Panc1 (cell line): ENCODE measurements at places on chromosomes 1 and 21. TPM values are rescaled to one million over a fixed set of nuclear protein-coding genes. Genes with fewer than 3 reads are reported as not detected.

Gene TRIM33
- 22.2 TPM for total RNA-seq

Gene AJAP1
- total RNA-seq, result not detected

Gene MFAP2
- 12.9 TPM for total RNA-seq

Gene RGS4
- total RNA-seq, result 0.26 TPM

Gene UQCRH
- total RNA-seq, result 498 TPM

Gene CD84
- total RNA-seq, result 0.26 TPM

Gene GPR37L1
- total RNA-seq, result 0.44 TPM

DNA sequence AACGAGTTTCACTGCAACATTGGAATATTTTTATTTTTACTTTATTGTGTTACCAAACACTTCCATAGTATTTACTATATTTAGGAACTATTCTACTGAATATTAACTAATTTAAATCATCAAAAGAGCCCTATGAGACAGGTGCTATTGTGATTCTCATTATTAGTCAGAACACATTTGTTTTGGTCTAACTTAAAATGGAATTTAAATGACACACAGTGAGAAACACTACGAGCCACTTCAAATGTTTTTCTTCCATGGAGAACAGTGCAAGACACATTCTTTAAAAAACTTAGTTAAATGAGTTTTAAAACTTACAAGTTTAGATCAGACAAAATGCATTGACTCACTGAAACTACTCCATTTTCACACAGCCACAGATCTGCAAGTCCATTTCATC is 6.6 kb upstream of the TRAF3IP3 start:
- DNase-seq, result no peak

GRCh38 chr1:78092643-78093042 is 46.9 kb downstream of the GIPC2 start:
- no peak for DNase-seq

DNA sequence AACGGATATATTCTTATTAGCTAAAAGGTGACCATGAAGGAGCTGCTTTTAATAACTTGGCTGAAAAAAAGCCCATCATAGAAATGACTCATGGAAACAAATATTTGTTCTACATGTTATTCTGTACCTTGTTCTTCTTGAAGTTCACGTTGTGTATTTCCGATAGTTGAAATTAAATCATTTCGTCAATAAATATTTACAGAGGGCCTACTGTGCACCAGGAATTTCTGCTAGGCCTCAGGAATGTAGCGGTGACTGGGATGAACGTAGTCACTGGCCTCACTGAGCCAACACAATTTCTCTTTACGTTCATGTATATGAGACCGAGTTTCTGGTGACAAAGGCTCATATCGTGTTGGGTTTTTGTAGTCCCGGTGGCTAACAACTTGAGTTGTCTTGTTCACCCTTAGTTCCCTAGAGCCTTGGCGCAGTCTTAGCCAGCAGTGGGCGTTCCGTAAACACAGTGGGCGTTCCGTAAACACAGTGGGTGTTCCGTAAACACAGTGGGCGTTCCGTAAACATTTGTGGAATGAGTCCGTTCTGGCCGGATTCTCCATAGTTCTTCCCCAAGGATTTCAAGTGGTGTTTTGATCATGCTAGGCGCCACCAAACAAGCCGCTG is 53.2 kb upstream of the VAMP3 start:
- DNase-seq, result no peak

DNA sequence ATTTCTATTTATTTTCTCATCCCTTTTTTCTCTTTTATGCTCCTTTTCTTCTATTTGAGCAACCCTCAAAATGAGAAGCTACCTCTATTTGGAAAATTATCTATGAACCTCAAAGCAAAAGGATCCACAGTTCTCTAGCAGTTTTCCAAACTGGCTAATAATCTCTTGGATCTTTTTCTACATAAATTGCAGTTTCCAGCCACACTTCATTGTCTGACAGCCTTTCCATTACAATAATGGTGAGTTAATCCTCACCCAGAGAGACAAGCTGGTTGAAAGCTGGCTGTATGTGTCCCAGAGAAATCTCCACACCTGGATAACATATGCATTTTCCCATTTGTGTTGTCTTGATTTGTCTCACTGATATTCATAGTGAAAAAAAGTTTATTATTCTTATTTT is 16.5 kb upstream of the HSD17B7 start:
- DNase-seq, result no peak

DNA sequence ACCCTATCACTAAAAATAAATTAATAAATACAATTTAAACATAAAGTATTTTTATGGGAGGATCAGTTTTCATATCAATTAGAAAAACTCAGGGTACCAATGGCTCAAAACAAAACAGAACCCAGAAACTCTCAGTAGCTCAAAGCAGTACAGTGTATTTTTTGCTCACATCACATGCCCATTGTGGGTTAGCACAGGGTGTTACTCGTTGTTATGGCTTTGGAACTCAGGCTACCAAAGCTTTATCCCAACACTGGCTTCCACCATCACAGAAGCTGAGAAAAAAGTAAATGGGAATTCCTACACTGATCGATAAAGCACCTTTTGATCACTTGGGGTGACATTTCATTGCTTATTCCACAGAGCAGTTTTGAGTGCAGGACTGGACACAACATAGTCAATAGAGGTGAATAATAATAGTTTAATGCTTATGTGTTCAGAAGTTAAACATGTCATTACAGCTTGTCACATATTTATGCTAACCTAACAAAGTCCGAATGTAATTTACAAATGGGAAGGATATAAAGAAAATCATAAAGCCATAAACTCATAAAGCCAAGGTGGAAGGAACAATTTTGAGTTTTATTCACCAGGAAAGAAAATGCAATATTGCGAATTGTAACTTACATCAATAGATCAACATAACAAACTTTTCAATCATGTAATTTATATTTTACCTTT is 484.5 kb upstream of the TMPRSS15 start:
- no peak for DNase-seq
